Left renal pelvis (tissue), 4 donors: ENCODE measurements at places on chromosomes 5 and 9. TPM values are rescaled to one million over a fixed set of nuclear protein-coding genes. Genes with fewer than 3 reads are reported as not detected.

The SPINK4 gene
- polyA plus RNA-seq = not detected

The NOXA1 gene
- polyA plus RNA-seq = 10.9 TPM

The SLC6A18 gene
- polyA plus RNA-seq = 0.11 TPM

The NR5A1 gene
- not detected for polyA plus RNA-seq

The NOP16 gene
- 24.3 TPM for polyA plus RNA-seq

The FOXD4L4 gene
- polyA plus RNA-seq = not detected

- no peak for DNase-seq
Observed at GRCh38 chr5:153632748-153633290, 142.3 kb downstream of the GRIA1 start.

GRCh38 chr5:154648229-154648628 lies 106.9 kb upstream of the LARP1 start:
- no peak for DNase-seq

- DNase-seq = no peak
Observed at GRCh38 chr9:130254747-130255630, 10.6 kb upstream of the HMCN2 start.

DNA sequence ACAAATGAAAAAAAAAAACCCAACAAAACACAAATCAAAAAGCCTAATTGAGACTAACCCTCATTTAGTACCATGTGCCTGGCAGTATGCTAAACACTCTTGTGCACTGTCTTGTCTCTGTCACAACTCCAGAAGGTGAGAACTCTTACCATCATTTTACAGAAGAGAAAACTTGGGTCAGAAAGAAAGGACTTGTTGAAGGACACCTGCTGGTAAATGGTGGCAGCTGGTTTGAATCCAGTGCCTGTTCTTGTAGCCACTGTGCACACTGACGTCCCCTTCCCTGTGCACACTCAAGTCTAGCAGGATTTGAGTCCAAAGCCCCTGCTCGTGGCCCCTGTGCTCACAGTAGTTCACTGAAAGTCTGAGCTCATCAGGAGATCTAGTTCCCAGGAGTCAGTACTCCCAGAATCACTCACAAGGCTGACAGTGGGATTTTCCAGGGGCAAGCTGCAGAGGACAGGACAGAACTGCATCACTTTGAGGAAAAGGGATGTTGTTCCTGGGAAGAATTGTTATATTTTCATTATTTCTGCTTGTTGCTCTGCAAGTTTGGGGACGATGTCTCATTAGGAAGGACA lies 43.0 kb upstream of the HSD17B4 start:
- no peak for DNase-seq

DNA sequence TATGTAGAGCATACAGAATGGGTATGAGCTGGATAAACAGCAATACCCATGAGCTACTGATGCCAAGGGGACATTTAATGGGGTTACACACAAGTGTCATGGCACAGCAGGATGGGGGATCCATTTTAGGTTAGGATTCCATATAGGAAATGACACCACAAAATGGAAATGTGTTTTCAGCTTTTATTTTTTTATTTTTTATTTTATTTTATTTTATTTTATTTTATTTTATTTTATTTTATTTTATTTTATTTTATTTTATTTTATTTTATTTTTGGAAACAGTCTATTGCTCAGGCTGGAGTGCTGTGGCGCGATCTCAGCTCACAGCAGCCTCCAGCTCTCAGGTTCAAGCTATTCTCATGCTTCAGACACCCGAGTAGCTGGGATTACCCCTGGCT lies 11.6 kb downstream of the ZNF474 start:
- DNase-seq = no peak

- no peak for DNase-seq
Observed at GRCh38 chr5:174386306-174386705, 338.1 kb upstream of the MSX2 start.

GRCh38 chr9:103714992-103715391 lies 379.1 kb upstream of the SMC2 start:
- no peak for DNase-seq

DNA sequence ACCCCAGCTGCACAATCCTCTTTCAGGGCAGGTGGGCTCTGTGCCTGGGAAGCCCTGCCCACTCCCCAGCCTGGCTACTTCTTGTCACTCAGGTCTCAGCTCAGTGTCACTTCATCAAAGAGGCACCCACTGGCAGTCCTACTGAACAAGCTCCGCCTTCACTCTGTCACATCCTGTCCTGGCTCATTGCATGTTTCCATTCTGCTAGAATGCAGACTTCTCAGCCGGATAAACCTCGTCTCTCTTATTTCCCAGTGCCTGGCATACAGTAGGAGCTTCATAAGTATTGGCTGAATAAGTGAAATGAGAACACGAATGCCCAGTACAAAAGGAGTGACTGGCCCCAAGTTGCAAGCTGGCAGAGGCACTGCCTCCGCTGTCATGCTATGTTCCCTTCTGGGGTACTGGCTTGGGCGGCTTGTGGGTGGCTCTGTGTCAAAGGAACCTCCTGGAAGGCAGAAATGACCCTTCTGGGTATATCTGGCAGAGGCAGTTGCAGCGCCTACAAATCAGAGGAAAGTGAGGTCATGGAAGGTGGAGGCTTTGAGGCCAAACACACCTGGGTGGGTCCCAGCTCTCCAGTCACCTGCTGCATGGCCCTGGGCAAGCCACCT lies 98.3 kb upstream of the PHYKPL start:
- DNase-seq = no peak

- no peak for DNase-seq
Observed at GRCh38 chr9:99749641-99750040, 72.0 kb upstream of the NR4A3 start.

DNA sequence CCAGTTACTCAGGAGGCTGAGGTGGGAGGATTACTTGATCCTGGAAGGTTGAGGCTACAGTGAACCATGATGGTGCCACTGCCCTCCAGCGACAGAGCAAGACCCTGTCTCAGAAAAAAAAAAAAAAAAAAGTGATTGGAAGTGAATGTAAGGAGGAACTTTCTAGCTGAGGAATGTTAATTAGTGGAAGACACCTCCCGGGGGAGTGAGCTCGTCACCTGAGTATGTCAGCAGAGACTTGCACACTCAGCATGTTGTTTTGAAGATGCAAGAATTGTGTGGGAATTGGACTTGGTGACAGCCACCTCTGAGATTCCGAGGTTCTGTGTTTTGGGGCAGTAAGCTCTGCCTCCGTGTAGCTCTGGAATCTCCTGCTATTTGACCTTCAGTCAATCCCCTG lies 3.6 kb downstream of the SYNPO start:
- DNase-seq = no peak

DNA sequence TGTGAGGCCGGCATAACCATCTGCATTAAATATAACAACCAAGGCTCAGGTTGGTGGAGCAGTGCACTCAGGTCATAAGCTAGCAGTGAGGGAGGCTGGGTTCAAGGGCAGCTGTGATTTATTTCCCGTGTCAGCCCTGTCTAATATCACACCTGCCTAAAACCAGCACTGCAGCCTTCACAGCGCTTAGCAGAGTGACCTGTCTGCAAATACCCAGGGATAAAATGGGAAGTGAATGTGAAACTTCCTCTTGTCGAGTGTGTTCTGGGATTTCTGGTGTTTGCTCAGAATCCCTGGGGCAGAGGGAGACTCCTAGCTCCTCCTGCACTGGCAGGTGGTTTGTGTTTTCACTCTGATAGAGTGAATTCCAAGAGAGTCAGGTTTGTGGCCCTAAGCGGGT lies 57.5 kb downstream of the ZNF510 start:
- no peak for DNase-seq

- DNase-seq = no peak
Observed at GRCh38 chr5:177294632-177295031, 8.9 kb downstream of the RAB24 start.

- DNase-seq = no peak
Observed at GRCh38 chr5:10576790-10577189, 12.9 kb downstream of the ANKRD33B start.

DNA sequence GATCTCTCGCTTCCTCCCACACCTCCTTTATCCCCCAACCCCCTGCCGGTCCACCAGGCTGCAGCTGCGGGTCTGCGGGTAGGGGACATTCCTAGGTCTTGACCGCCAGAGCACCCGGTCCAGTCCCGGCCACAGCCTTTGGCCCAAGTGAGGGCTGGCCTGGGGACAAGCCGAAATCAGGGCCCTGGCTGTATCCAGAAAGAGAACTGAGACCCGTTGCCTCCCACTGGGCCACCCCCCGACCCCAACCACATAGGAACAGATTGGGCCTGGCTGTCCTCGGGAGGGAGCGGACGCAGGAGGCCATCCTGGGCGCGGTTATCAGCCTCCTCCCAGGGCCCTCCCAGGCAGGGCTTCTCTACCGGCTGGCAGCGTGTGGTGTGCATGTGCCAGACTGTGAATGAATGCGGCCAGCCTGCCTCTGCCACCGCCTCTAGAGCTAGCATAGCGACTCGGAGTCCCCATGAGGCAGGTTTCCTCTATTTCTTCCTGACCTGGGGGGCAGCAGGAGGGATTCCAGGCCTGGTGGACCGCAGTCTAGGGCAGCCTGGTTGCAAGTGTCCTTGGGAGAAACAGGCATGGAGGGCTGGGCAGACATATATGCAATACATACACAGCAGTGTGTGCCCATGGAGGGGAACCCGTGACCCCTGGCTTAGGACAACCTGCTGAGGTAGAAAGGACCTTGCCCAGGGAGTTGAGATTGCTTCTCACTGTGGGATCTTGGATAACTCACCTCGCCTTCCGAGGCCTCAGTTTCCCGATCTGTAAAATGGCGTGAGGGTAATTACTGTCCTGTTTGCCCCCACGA lies 1.2 kb downstream of the N4BP3 start:
- DNase-seq = no peak

- DNase-seq = no peak
Observed at GRCh38 chr5:126043688-126044087, 379.5 kb upstream of the GRAMD2B start.
